GM18507 (cell line): ENCODE measurements at places on chromosomes 11 and 22.

- DNase-seq = no peak
Observed at GRCh38 chr22:31326877-31327276, 19.3 kb downstream of the PATZ1 start.

- DNase-seq = no peak
Observed at GRCh38 chr11:47967577-47968525, 12.5 kb upstream of the PTPRJ start.

- no peak for DNase-seq
Observed at GRCh38 chr11:27248576-27249509, 114.2 kb downstream of the CCDC34 start.

GRCh38 chr22:20186183-20186870 lies 35.5 kb upstream of the CCDC188 start:
- no peak for DNase-seq

GRCh38 chr11:2699531-2700414 lies at the start of gene KCNQ1OT1:
TSS of gene KCNQ1OT1 (minus strand) at chr11:2699994.
- DNase-seq = peak; percentile 87

DNA sequence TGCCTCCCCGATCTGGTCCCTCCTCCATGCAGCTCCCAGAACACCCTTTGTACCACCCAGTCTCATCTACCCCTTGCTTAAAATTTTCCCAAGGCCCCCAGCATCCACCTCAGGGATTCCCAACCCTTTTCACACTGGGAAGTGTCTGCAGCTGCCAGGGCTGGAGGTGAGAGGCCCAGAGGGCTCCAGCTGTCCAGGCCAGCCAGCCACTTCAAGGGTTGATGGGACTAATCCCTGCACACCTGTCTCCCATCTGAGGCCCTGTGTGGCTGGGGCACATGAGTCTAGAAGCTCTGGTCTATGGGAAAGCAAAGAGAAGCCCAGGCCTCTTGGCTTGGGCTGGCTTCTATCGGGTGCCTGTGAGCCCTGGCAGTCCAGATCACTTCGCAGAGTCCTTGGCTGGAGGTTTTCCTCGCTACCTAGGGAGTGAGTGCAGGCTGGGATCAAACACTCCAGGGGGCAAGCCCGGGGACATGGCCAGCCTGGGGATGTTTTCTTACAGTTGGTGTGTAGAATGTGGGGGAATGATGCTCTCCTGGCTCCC lies 41.1 kb upstream of the TPBGL start:
- DNase-seq = no peak

GRCh38 chr22:17101475-17102296 lies 16.9 kb downstream of the IL17RA start:
- no peak for DNase-seq

DNA sequence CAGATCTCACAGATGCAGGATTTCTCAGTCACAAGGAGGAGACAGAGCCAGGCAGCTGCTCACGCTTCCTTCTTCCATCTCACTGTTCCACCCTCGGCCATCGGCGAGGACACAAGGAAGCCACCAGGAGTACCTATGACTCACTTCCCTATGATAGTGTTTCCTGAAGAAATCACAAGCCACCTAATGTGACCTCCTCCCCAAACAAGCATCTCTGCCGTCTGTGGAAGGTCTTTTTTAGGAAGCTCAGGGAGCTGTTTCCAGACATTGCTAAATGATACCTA lies 672.7 kb downstream of the TBC1D22A start:
- no peak for DNase-seq

DNA sequence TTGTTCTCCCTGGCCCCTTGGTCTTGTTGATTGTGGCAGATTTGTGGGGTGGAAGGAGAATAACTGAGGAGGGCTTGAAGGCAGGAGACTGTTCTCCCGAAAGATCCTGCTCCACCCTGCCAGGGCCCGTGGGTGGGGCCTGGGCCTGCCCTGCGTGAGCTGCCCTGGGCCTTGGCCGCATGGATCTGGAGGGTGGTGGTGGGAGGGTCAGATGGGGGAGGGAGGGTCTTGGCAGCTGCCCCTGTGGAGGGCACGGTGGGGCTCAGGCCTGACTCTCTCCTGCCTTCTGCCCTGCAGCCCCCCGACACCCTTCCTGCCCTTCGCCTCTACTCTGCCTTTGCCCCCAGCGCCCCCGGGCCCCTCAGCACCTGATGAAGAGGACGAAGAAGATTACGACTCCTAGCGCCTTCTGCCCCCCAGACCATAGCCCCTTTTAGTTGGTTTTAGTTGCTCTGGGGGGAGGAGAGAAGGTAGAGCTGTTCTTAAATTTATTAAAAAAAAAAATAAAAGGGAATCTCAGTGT lies 1.9 kb downstream of the DRAP1 start:
- no peak for DNase-seq

DNA sequence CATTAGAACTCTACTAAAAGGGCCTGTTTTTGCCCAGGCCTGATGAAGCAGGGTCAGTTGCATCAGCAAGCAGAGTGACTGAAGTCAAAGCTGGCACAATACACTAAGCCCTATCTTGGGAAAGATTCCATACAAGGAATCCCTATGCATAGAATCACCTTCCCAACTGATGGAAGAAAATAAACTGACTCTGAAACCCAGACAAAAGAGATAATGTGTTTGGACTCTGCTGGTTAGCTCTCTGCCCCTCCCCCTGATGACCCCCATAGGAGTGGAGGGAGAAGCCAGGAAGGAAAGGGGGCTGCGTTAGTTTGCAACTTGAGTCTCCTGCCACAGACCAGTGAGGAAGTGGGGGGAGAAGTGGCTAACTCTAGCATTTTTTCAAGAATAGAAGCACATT lies 32.9 kb downstream of the GALNT18 start:
- no peak for DNase-seq

GRCh38 chr11:13772223-13773046 lies 104.0 kb downstream of the FAR1 start:
- no peak for DNase-seq

DNA sequence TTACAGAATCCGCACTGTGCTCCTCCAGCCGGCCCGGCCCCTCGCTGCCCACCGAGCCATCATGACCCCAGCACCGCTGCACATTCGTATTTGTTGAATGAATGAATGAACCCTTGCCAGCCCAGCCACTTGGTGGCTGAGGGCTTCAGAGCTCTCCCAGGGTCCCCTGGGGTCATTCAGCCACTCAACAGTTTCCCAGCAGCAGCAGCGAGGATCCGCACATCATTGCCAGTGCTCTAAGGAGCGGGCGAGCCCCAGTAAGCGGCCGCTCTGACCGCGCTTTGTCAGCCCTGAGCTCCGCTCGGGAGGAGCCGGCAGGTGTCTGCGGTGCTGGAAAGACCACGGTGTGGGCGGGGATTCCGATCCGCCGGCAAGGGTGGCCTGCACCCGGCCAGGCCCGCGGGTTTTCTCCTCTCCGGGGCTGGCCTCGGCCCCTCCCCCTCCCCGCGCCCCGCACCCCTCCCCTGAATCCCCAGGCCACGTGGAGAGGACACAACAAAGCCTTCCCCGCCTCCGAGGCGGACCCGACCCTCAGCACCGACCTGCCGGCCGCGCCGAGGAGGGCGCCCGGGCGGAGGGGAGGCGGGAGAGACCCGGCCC lies 563 bp downstream of the BID start:
- no peak for DNase-seq
